ENCODE measurements at places on chromosomes 12 and 14. TPM values are rescaled to one million over a fixed set of nuclear protein-coding genes. Genes with fewer than 3 reads are reported as not detected.

Gene TAS2R14
- polyA plus RNA-seq, result not detected

DNA sequence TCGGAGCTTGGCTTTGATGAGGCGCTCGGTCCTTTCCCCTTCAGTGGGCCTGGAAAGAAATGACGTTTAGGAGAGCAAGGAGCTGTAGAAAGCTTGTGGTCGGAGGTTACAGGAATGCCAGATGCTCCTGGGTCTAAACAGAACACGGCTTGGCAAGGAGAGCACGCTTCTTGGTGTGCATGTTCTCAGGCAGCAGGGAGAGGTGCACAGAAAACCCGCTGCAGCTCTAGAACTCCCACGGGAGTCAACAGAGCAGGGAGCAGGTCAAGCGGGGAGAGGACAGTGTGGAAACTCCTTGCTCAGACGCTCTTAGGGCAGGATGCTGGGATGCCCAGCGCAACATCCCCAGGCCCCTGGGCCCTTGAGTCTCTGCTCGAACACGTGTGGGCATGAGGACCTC, 51.0 kb downstream of the SSH1 start:
- DNase-seq, result no peak

Gene NID2
- 9.0 TPM for polyA plus RNA-seq

GRCh38 chr14:36505181-36505815, 14.7 kb downstream of the NKX2-1 start:
- DNase-seq, result no peak

All from sigmoid colon (tissue), 7 donors.